Stimulated activated CD4-positive, alpha-beta T cell treated with anti-CD3 and anti-CD28 coated beads, Interleukin-12 subunit alpha, Interleukin-12 subunit beta, amount 100 ng/mL, for 4 hours (primary cell): ENCODE measurements at places on chromosomes 3 and 15.

DNA sequence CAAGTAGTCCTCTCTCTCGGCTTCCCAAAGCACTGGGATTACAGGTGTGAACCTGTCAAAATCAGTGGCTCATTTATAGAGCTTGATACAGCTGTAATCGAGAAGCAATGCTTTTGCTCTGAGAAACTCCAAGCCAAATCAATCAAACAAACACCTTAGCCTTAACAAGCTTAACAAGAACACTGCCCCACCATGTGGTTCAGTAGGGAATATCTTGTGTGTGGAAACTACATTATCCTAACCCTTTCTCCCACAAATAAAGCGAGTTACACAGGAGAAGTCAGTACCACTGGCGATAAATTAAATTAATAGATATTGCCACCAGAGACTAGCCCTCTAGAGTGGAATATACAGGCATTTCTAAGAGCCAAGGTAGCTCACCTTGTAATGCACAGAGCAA is 13.9 kb downstream of the CDAN1 start:
- DNase-seq, result no peak

- no peak for DNase-seq
Measured at GRCh38 chr3:54122324-54123002, at the start of gene CACNA2D3. TSS of gene CACNA2D3 (plus strand) at chr3:54122552.

GRCh38 chr3:131216801-131217200 is 164.8 kb upstream of the NUDT16 start:
- no peak for DNase-seq

- DNase-seq, result no peak
Measured at GRCh38 chr3:105649480-105649879, 219.3 kb downstream of the CBLB start.

GRCh38 chr15:95279277-95280019 is 1048.1 kb downstream of the MCTP2 start:
- no peak for DNase-seq

DNA sequence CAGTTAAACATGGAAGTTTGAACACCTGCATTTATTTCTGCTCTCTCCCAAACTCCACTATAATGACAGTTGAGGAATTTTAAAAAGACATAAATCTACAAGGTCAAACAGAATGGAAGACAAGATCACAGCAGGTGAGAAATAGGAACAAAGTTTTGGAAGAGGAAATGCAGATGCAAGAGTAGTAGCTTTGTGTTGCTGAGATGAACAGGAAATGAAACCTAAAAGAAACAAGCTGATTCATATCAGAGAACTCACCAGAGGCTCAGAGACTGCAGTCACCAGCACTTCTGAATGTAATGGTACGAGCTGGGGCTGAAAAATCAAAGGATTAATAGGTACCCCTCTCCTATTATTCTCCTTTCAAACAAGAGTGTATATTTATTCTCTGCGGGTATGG is 459.9 kb downstream of the RAP2B start:
- no peak for DNase-seq

GRCh38 chr15:73931441-73931840 is 5.2 kb downstream of the LOXL1 start:
- no peak for DNase-seq

DNA sequence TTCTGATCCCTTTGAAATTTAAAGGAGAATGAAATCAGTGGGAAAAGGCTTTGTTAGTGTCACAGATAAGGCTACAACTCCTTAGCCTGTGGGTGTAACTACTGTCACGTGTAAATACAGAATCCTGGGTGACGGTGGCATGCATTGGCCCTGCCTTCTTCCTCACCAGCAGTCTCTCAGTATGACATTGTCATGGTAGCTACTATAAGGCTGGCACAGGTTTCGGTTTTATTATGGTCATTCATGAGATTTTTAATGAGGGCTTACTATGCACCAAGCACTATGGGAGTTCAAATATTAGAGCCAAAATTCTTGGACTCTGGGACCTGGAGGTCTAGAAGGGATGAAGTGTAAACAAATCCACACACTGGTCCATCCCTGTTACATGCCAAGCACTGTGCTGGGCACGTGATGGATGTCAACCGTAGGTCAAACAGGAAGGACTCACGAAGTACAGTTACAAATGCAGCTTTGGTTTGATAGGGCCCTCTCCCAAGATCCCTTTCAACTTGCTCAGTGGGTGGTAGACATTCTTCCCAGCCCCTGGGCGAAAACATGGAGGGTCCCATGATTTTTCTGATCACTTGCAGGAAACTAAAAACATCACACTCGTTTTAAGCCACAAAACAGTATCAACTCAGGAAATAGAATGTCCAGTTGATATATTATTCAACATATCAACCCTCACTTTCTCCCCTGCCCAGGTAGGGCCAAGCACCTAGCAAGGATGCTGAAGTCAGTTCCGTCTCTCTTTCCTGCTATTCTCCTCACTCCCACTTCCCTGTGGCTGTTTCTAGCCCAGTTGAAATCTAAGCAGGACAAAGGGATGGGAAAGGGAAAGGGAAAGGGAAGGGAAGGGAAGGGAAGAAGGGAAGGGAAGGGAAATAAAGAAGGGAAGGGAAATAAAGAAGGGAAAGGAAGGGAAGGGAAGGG is 25.3 kb downstream of the BFSP2 start:
- DNase-seq, result no peak

GRCh38 chr3:50575372-50575771 is 6.0 kb downstream of the HEMK1 start:
- DNase-seq, result no peak

DNA sequence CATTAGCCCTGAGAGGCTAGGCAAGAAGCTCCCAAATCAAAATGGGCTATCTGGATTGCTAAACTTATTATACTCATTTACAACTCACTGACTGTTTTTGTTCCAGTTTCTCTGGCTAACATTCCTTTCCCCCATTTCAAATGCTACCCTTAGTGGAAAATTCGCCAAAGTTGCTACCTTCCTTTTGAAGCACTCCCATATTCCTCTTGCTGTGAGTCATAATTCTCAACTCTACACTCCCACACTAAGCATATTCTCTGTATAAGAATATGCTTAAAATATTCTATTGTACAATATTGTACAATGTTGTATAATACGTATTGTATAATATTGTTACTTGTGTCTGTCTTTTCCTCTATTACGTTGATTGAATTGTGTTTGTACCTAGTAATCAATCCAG is 398.6 kb downstream of the PYDC2 start:
- no peak for DNase-seq

GRCh38 chr3:144497452-144497851 is 525.8 kb downstream of the DIPK2A start:
- no peak for DNase-seq

GRCh38 chr15:38531509-38531908 is 33.1 kb downstream of the RASGRP1 start:
- DNase-seq, result no peak

- no peak for DNase-seq
Measured at GRCh38 chr15:59335207-59335786, 37.4 kb downstream of the MYO1E start.

DNA sequence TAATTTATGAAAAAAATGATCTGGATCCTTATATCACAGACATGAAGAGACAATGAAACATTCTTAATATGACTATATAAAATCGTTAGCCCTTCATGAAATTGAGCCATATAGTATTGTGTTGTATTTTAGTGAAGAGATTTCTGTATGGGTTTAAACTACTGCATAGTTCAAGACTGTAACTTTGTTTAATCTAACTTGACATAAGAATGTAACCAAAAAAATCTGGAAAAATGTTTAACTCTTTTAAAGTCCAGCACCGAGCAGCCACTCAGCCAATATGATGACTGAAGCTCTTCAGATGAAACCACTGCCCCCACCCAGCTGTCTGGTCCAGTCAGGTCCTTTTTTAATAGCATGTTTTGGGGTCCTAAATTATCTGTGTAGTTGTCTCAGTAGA is 4.9 kb downstream of the NANOGP8 start:
- DNase-seq, result no peak

GRCh38 chr3:187447737-187448136 is 79.6 kb downstream of the RTP4 start:
- DNase-seq, result no peak

DNA sequence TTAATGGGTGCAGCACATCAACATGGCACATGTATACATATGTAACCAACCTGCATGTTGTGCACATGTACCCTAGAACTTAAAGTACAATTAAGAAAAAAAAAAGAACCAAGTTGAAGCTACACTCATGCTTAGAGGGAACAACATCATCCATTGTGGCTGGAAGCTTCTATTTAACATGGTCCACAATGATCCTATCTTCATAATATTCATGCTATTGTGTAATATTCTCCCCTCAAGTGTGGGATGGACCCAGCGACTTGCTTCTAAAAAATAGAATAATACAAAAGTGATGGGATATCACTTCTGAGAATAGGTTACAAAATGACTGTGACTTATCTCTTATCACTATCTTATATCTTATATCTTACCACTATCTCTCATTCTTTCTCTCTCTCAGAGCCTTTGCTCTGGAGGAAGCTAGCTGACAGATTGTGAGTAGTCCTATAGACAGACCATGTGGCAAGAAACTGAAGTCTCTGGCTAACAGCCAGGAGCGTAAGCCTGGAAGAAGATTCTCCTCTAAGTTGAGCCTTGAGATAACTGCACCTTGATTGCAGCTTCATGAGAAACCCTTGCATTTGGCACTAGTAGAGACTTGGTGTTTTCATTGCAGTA is 198.5 kb upstream of the MRPL3 start:
- DNase-seq, result no peak

DNA sequence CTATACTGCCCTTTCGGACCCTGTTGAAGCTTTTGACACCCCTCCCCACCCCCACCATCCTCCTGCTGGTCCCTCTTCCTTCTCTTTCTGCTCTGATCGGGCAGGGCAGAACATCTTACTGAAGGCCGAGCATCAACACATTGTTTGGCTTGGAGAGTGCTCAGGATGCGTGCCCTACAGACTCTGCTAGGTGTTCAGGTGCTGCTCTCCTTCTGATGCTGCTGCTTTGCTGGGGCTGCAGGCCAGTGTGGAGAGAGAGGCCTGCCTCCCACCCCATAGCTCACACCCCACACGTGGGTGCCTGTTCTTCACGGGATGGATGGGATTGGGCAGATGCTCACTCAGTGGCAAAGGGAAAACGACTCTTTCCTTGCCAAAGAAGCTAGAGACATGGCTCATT is 89.8 kb upstream of the ONECUT1 start:
- no peak for DNase-seq

DNA sequence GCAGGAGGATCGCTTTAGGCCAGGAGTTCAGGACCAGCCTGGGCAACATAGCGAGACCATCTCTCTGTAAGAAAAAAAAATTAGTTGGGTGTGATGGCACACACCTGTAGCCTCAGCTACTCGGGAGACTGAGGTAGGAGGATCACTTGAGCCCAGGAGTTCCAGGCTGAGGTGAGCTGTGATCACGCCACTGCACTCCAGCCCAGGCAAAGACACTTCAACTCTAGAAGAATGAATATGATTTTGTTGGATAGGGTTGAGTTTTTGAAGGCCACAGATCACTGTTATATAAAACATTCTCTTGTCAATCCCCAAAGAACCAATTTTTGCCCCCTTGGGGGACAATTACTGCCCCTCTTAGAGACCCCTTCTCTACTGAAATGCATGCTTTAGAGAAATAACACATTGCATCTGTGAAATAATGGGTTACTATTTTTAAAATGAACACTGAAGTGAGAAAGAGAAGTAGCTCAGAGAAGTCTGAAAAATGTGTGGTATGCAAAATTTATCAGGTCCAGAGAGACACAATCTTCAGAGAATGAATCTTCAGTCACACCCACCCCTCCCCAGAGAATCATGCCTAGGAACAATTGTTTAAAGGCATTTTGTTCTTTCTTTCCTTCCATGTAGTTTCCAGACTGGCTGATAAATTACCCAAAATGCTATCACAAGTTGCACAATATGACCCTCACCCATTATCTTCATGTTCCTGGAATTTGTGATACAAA is 42.7 kb downstream of the METTL6 start:
- DNase-seq, result no peak

DNA sequence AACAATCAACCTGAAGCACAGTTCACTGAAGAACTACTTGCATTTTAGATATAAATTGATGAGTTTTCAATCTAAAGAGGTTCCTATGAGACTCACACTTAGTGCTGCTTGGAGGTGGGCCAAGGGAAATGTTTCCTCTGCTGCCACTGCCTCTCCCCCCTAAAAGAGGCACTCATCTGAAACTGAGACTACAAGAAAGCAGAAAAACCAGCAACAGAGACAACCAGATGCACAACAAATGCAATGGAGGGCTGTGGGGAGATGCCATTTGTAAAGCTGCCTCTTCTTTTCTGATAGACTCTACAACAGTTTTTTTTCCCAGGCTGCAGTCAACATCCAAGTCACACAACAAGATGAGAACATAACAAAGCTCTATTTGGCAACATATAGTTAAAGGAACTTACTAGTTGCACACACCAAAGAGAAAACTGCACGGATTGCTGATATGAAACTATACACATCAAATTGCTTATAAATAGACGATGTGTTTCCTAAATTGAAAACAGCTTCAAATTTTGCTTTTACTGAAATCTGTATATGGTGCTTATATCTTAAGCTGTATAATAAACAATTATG is 11.0 kb downstream of the TSPAN3 start:
- no peak for DNase-seq

DNA sequence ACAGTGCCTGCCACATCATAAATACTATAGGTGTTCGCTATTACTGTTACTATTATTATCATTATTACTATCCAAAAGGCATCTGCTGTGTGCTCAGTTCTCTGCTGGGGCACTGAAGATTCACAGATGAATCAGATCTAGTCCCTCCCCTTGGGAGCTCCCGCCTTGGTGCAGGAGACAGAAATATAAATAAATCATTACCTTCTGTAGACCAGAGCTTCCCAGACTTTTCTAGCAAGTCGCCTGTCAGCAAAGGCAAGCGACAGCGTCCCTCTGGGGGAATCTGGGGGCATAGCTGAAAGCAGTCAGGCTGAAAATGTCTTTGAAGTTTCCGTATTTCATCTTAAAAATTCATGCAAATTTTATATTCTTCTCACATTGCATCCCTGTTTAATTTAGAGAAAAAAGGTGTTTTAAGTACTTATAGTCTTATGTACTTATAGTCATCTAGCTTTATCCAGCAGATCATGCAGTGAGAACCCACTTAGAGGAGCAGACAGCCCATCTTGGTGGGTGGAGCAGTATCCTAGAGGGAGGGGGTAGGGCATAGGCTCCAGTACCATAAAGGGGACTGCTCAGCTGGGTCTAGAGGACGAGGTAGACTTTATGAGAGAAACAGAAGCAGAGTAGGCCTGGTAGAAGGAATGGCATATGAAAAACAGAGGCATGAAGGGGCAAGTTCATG is 10.4 kb upstream of the BRPF1 start:
- no peak for DNase-seq

- DNase-seq, result no peak
Measured at GRCh38 chr3:59126446-59126845, 76.6 kb upstream of the CFAP20DC start.

- no peak for DNase-seq
Measured at GRCh38 chr15:96353930-96354730, 23.6 kb downstream of the NR2F2 start.

GRCh38 chr15:64580696-64581407 is 120.5 kb downstream of the ZNF609 start:
- DNase-seq, result no peak

GRCh38 chr15:56341201-56341600 is 24.0 kb upstream of the TEX9 start:
- DNase-seq, result no peak

- DNase-seq, result no peak
Measured at GRCh38 chr3:23271876-23272741, 69.0 kb downstream of the UBE2E2 start.

GRCh38 chr3:42707620-42708355 is 5.2 kb upstream of the HHATL start:
- no peak for DNase-seq
